ENCODE measurements at places on chromosomes 5 and 9. TPM values are rescaled to one million over a fixed set of nuclear protein-coding genes. Genes with fewer than 3 reads are reported as not detected.

DNA sequence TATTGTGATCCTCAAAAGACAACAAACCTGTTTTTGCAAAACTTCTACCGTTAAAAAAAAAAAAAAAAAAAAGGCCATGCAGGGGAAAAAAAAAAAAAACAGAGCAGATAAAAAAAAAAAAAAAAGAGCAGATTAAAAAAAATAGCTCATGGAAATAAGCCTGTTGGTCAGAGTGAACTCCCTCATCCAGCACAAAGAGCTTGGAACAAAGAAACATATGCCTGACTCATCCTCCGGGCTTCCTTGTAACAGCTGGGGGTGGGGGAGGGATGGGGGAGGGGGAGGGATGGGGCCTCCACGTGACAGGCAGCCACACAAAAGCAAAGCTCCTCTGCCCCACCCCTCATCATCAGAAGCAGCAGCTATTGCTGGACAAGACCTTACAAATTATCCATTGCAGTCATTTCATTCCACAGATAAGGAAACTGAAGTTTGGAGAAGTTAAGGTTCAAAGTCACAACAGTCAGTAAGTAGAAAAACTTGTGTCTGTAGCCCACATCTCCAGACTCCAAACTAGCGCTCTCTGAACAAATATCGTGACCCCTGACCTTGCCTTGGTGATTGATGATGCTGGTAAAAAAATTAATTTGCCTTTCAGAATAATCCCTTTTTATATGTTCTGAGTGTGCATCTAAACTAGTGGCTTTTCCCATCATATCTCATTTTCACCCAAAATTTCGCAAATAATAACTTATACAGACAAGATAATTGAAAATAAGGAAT, 38.9 kb downstream of the SLC35D2 start:
- H3K36me3 ChIP-seq, result peaks cover 18% of the 10 kb centered on the region
- peaks cover 19% of the 10 kb centered on the region for H3K4me1 ChIP-seq
- peak overlapping the region; percentile 69 for H3K27ac ChIP-seq

DNA sequence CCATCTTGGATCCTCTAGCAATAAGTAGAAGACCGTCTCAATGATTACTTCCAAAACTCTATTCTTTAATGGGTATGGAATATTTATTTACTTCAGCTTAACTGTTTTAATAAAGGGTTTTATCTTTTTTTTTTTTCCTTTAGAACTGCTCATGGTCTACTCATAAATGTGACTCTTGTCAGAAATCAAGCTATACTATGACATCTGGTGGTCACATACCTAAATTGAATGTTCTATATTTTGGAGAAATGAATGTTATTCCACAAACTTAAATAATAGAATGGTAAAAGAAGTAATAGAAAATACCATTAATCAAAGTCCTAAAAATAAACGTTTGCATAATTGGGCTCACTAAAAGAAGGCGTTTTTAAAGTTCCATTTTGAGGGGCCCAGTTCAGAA, 131.2 kb upstream of the PLCXD3 start:
- H3K36me3 ChIP-seq, result no peaks in the 10 kb centered on the region
- no peak overlapping the region for H3K4me3 ChIP-seq
- DNase-seq, result no peak
- H3K27ac ChIP-seq, result no peak overlapping the region
- peaks cover 8% of the 10 kb centered on the region for H3K4me1 ChIP-seq

- H3K27me3 ChIP-seq, result no peaks in the 10 kb centered on the region
- peaks cover 41% of the 10 kb centered on the region for H3K4me1 ChIP-seq
- H3K4me3 ChIP-seq, result no peak overlapping the region
- DNase-seq, result no peak
- H3K27ac ChIP-seq, result no peak overlapping the region
Measured at GRCh38 chr9:136584401-136584932, 38.6 kb upstream of the NOTCH1 start.

DNA sequence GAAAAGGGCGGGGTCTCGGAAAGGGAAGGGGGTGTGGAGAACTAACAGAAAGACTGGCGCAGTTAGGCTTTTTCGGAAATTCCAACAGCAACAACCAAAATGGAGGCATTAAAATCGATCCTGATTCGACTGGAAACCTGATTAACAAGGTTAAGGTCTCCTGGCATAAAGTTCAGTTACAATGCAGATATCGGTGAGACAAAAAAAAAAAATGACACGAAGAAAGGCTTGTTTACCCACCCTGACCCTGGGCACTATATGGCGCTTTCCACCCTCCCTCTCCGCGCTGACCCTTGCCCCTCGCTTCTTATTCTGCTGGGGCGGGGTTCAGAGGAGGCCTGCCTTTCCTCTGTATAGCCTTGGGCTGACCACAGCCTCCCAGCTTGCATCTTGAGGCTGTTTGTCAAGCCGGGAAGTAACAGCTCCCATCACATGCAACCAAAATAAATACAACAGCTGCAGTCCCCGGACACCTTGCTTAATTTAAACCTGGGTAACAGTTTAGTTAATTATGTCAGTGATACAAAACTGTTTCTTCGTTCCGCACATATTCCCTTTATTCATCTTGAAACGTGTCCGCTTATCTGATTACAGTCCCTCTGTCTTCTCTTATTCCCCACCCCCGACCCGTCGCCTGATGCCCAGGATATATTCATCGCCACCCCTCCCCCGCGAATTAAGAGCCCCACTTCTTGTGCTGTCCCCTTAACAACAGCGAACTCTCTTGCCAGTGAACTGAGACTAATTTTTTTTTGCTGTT, 795 bp upstream of the PJA2 start:
- peaks cover 33% of the 10 kb centered on the region for H3K4me1 ChIP-seq
- no peak for DNase-seq
- peak overlapping the region; percentile 98 for H3K27ac ChIP-seq
- peaks cover 6% of the 10 kb centered on the region for H3K36me3 ChIP-seq
- no peaks in the 10 kb centered on the region for H3K27me3 ChIP-seq
- H3K4me3 ChIP-seq, result peak overlapping the region; percentile 99

DNA sequence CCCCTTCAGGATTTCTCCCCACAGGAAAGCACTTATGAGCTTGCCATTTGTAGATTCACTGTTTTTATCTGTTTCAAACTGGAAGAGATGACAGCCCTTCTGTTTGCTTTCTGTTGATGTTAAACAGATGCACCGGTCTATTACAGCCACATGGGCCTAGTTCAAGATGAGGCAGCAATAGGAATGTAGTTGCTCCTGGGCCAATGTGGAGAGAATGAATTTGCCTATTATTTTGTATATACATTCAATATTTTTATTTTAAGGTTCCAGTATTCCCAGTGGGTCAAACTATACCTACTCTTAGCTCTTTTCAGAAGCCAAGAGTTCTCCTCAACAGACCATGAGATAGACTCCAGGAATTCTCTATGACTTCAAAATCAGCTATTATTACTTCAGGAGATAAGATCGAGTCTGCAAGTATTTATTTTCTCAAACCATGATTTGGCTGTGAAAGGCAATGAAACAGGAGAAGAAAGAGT, 461.6 kb downstream of the RASEF start:
- peak overlapping the region; percentile 67 for H3K27ac ChIP-seq
- no peak for DNase-seq
- H3K4me3 ChIP-seq, result no peak overlapping the region
- H3K4me1 ChIP-seq, result peaks cover 67% of the 10 kb centered on the region
- H3K27me3 ChIP-seq, result no peaks in the 10 kb centered on the region
- no peaks in the 10 kb centered on the region for H3K36me3 ChIP-seq

DNA sequence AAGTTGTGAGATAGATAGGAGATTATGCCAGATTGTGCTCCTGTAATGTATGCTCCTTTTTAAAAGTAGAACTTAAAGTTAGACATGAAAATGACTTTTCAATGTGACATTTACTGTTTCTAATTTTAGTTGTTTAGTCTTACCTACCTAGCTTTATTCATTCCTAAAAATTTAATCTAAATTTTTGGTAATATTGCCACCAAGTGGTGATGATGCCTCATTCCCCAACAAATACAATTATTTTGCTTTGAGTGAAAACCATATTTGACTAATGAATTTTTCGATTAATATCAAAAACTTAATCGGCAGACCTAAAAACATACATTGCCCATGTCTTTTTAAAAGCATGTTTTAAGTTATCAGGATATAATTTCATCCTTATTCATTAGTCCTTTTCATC, 25.6 kb downstream of the PPWD1 start:
- peaks cover 29% of the 10 kb centered on the region for H3K36me3 ChIP-seq
- H3K27ac ChIP-seq, result no peak overlapping the region
- DNase-seq, result no peak
- H3K4me1 ChIP-seq, result no peaks in the 10 kb centered on the region
- H3K27me3 ChIP-seq, result no peaks in the 10 kb centered on the region

GRCh38 chr9:6552498-6553121, 92.9 kb downstream of the GLDC start:
- H3K27me3 ChIP-seq, result no peaks in the 10 kb centered on the region
- DNase-seq, result no peak
- H3K36me3 ChIP-seq, result no peaks in the 10 kb centered on the region

GRCh38 chr5:107557051-107557658, 113.6 kb downstream of the EFNA5 start:
- peaks cover under 1% of the 10 kb centered on the region for H3K36me3 ChIP-seq
- H3K27me3 ChIP-seq, result no peaks in the 10 kb centered on the region
- no peak overlapping the region for H3K4me3 ChIP-seq
- H3K4me1 ChIP-seq, result peaks cover 55% of the 10 kb centered on the region
- peak overlapping the region; percentile 53 for H3K27ac ChIP-seq

DNA sequence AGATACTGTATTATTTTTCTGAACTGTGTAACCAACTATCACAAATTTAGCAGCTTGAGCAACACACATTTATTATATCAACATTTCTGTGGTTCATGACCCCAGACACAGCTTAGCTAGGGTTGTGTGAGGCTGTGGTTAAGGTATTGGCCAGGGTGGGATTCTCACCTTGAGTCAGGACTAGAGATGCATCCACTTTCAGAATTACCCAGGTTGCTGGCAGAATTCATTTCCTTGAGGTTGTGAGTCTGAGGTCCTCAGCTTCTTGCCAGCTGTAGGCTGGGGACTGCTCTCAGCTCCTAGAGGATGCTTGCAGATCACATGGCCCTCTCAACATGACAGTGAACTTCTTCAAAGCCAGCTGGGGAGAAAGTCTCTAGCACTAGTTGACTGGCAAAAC, 122.5 kb upstream of the RASGRF2 start:
- H3K36me3 ChIP-seq, result peaks cover 9% of the 10 kb centered on the region
- H3K27ac ChIP-seq, result no peak overlapping the region
- H3K27me3 ChIP-seq, result no peaks in the 10 kb centered on the region
- H3K4me1 ChIP-seq, result no peaks in the 10 kb centered on the region
- no peak for DNase-seq

The HAVCR2 gene
- total RNA-seq, result 0.86 TPM
